ENCODE measurements at places on chromosomes 12 and 14.

GRCh38 chr12:753611-754472, 1.5 kb downstream of the WNK1 start:
- peak; percentile 50 for DNase-seq

GRCh38 chr14:71311061-71311460, 403.8 kb downstream of the PCNX1 start:
- DNase-seq = no peak

DNA sequence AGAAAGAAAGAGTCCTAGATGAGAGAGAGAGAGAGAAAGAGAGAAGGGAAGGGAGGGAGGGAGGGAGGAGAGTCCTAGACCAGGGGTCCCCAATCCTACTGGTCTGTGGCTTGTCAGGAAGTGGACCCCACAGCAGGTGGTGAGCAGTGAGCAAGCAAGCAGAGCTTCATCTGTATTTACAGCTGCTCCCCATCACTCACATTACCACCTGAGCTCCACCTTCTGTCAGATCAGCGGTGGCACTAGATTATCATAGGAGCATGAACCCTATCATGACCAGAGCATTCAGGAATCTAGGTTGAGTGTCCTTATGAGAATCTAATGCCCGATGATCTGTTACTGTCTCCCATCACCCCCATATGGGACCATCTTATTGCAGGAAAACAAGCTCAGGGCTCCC, 39.2 kb upstream of the AMN1 start:
- DNase-seq = no peak

DNA sequence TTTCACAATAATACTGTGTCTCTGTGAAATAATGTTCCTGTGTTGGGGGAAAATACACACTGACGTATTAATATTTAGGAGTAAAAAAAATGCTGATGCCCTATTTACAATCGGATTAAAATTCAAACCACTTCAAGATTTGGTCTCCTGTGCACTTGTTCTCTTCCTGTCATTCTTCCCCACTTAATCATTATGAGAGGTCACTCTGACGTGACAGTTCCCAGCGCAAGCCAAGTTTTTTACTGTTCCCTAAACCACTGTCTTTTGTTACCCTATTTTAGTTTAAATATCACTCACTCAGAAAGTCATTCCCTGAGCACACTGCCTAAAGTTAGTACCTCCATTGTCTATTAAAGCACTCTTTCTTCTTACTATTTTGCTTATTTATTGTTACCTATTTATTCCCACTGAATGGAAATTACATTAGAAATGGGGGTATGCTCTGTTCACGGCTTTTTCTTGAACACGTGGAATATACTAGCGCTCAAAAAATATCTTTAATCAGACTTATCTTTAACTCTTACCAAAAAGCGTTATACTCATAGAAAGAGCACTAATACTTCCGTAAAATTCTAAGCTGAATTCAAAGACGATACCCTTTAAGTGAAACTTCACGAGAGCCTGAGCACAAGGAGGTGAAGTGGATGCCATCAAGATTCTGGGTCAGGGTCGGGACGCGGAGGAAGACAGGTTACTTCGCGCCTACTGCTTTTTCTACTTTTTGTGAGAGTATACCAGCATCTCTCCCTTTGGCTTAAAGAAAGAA, 670 bp upstream of the PSMA3 start:
- no peak for DNase-seq

- no peak for DNase-seq
These were observed 4.4 kb upstream of the C1RL start for GRCh38 chr12:7113389-7113871.

GRCh38 chr14:61751475-61751989, 10.7 kb upstream of the SNAPC1 start:
- DNase-seq = no peak

- no peak for DNase-seq
These were observed 59.9 kb downstream of the SPPL3 start for GRCh38 chr12:120844297-120844696.

DNA sequence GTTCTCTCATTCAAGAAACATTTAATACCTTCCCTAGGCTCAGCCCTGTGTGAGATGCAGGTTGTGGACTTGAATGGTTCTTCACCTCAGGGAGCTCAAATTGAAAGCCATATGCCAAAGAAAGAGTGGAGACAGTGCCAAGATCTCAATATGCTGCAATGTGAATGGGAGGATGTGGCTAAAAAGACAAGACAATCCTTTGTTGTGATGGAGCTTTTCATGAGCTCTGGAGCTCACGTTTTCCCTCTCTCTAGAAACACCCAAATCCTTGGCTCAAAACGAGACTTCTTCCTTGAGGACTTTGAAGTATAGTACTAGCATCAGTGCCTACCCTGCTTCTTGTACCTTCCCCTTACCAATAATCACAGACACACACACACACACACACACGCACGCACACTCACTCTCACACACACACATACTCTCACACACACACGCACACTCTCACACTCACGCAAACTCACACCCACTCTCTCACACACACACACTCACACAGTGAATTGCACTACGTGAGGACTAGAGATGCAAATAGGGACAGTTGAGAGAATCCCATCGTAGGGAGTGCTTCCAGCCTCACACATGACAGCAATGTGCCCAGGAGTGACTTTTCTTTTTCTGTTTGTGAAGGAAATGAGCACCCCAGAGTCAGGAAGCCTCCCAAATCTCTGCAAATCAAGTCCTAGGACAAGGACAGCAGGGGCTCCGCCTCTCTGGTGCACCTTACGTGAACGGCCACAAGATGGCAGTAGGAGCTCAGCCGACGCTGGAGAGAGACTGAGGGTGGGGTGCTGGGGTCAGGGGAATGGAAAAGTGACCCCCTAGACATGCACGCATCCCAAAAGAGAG, 231.4 kb downstream of the PCNX1 start:
- peak; percentile 72 for DNase-seq

DNA sequence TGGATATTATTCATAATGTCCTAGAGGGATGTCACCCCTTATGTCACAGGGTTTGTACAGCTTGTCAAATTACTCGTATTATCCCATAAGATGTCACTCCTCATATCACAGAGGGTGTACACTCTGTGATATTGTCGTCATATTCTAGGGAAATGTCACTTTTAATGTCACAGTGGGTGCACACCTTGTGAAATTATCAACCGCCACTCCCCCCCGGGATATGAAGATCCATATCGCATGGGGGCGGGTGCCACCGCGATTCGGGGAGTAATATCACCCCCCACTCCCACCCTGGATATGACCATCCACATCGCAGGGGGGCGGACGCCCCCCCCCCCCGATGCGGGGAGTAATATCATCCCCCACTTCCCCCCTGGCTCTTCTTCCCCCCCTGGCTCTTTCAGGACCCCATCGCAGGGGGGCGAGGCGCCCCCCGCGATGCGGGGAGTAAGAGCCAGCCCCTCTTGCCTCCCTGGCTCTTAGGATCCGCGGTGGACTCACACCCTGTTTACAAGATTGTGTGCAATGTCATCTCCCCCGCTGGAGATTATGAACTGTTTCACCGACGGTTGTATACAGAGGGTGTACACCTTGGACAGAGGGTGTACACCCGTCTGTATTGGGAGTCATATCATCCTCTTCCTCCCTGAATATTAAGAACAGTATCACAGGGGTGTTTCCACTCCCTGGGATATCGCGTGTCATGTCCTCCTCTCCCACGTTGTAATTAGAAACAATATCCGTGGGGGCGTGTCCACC, 92.8 kb downstream of the FRMD6 start:
- no peak for DNase-seq

- no peak for DNase-seq
These were observed 615.1 kb downstream of the TMEM121 start for GRCh38 chr14:106141242-106142220.

DNA sequence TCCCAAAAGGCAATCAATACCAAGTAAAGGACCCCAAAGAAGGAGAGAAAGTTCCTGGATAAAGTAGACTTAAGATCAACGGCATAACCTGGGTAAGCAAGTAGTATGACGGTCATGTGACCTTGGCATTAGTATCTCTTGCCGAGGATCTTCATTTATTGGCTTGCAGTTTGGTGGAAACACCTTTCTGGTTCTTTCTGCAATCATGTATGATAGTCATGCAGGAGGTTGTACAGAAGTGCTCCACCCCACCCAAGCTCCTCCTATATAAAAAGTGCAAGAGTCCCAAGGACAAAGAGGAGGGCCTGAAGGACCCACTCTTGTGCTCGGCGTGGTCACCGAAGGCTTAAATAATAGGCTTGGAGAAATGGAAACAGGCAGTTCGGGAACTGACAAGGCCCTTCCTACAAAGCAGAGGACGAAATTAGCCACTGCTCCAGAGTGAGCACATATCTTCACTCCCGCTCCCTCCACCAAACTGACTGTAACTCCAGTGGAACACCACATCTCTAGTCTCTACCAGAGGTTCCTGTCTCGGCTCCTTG, 750 bp downstream of the CS start:
- DNase-seq = no peak

DNA sequence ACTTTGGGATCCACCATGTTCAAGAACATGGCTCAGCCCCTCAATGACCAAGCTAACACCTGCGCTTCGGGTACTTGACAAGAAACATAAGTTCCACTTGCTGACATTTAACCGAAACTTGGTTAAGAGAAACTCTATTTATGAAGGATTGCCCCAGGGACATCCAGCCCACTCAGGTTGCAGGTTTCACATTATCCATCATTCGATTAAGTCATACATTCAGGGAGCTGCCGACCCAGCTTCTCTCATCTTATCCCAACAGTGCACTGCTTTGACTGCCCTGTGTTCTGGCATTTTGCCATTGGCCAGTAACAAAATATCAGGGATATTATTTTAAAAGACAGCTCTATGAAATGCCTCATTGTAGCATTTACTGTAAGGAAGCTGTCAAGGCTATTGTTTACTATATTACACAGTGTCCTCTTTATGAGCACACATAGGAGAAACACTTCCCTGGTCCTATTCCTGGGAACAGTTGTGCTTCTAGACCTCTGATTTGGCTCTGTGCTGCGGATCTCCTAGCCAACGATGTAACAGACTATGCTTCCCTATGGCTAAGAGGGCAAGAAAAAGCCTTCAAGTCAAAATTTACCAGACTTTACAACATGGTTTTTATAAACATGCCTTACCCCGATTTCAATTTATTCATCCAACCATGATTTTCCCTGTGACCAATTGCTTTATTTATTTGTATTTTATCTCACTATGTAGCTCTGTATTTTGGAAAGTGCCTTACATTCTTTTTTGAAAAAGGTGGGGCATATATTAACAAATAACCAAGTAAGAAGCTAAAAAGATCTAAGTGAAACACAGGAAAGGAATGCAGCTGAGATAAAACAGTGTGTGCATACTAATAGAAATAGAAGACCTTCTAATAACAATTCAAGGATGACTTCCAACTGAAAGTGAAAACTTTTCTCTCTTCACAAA, 109.3 kb downstream of the ITPR2 start:
- DNase-seq = no peak

Data from H9 (cell line).